ENCODE measurements at places on chromosomes 7 and 10.

DNA sequence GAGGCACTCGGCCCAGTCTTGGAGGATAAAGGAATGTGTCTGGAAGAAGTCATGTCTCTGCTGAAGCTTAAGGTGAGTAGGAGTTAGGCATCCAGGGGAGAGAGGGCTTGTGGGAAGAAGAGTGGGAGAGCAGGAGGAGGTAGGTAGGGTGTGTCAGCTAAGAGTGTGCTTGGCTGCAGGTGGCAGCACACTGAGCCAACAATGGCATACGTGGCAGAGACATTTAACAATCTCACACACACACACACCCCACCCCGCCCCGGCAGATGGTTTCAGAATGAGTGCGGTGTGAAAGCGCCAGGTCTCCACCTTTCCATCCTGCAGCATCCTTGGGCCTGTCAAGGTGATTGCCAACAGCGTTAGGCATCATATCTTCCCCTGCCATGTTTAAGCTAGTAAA, 11.2 kb upstream of the ARPC1A start:
- DNase-seq, result no peak

DNA sequence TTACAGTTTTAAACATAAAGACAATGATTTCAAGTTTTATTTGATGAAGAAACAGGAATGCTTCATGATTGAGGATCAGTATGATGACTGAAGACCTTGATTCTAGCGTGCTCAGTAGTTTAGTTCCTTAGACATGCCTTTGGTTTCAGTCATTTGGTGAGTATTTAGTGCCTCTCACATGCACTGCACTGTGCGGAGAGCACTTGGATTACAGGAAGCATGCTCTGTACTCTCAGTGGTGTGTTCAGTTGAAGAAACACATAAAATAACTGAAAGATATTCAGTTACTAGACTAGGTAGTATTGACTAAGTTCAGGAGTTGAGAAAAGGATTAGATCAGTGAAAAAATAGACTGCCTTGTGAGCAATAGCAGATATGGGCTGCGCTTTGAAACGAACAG, 25.5 kb downstream of the RBM17 start:
- DNase-seq, result peak; percentile 34

DNA sequence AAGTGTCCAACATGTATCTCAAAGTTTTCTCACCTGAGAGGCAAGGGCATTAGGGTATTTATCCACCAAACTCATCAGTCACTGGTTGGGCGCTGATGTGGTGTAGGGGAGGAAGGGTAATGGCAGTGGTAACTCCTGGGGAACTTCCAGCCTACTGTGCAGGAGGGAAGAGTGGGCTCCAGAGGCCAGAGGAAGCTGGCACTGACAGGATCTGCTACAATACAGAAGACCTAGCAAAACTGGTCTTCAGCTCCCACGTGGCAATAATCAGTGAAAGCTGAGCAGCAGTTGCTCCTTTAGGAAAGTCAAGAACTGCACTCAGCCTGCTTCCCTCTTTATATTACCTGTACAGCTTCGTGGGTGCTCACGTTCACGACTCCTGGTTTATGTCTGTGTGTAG, 17.2 kb upstream of the CAMK2G start:
- no peak for DNase-seq

GRCh38 chr7:15685358-15686294, 857 bp downstream of the MEOX2 start:
- peak; percentile 76 for DNase-seq
